Karpas-422 (cell line): ENCODE measurements at places on chromosomes 5 and 9.

GRCh38 chr5:95892784-95893354, 68.8 kb downstream of the ELL2 start:
- DNase-seq = peak; percentile 77

- DNase-seq = no peak
Observed at GRCh38 chr5:76497065-76497460, 94.0 kb downstream of the IQGAP2 start.

DNA sequence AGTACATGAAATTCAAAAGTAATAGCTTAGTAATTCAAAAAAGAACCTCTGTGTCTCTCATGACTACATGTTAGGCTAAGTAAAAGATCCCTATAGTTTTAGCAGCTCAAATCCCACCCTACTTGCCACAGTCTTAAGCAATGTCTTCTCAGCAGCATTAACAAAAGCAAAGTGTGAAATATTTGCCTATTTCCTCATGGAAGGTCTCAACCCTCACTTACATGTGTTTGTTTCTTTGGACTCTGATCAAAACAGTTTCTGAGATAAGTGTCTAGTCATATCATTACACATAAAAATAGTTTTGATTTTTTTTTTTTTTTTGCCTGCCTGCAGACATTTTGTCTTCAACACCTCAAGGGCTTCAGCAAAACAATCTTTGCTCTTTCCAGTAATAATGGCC, 310.5 kb downstream of the CETN3 start:
- no peak for DNase-seq

GRCh38 chr5:132467287-132467984, 23.1 kb downstream of the IRF1 start:
- DNase-seq = no peak

GRCh38 chr9:97386265-97386633, 25.6 kb upstream of the TDRD7 start:
- no peak for DNase-seq
